ENCODE measurements at places on chromosomes 2 and 18. TPM values are rescaled to one million over a fixed set of nuclear protein-coding genes. Genes with fewer than 3 reads are reported as not detected.

DNA sequence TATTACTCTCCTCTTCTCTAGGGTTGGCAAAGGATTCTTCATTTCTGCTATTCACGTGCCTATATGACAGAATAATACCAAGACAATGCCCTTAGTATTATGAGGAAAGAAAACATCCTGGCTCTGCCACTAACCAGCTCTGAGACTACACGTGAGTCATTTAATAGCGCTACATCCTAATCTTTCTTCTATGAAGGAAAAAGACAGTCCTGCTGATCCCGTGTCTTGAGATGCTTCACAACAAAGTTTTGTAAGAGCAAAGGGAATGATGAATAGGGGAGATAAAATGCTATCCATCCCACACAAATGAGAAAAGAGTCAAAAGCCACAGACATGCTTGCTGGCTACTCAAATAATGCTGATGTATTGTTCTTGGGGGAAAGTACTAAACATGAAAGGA is 152.8 kb downstream of the PID1 start:
- DNase-seq: no peak

The SCYGR7 gene
- total RNA-seq: not detected

The HRH4 gene
- total RNA-seq: 0.12 TPM

GRCh38 chr2:193520709-193521458 is 1326.2 kb upstream of the TMEFF2 start:
- no peak for DNase-seq

- no peak for DNase-seq
Measured at GRCh38 chr2:157894694-157895435, 18.7 kb upstream of the ACVR1 start.

GRCh38 chr2:12330916-12331315 is 385.8 kb upstream of the TRIB2 start:
- DNase-seq: peak; percentile 68

The MC5R gene
- not detected for total RNA-seq

The HOXD11 gene
- total RNA-seq: 17.5 TPM

GRCh38 chr2:16394072-16394985 is 271.3 kb downstream of the CYRIA start:
- no peak for DNase-seq

DNA sequence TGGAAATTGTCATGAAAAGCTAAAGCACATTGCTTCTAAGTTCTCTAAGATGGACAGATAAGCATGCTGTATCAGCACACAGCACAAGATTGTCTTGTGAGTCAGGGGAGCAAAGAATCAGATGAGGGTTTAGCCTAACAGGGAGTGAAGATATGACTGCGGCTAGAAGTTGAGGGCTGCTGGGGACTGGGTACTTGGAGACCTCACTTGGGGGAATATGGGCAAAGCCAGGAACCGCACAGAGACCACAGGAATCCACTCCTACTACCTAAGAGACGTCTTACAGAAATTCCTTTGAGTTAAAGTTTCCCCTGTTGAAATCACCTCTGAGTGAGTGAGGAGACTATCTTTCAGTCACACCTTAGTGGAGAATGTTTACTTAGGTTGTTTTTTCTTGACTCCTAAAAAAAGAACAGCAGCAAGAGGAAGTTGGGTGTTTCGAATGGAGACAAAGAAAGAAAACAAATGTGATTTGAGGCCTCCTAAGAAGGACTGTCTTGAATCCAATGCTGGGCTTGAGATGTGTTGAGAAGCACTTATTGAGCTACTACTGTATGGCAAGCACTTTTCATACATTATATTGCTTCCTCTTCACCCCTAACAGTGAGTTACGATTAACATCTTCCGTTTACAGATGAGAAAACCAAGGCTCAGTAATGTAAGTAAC is 100.7 kb downstream of the ANKRD44 start:
- peak; percentile 57 for DNase-seq

The C2orf66 gene
- not detected for total RNA-seq

GRCh38 chr18:79494936-79495335 is 99.2 kb downstream of the NFATC1 start:
- DNase-seq: no peak

- DNase-seq: no peak
Measured at GRCh38 chr2:68653034-68653433, 9.7 kb downstream of the PROKR1 start.

DNA sequence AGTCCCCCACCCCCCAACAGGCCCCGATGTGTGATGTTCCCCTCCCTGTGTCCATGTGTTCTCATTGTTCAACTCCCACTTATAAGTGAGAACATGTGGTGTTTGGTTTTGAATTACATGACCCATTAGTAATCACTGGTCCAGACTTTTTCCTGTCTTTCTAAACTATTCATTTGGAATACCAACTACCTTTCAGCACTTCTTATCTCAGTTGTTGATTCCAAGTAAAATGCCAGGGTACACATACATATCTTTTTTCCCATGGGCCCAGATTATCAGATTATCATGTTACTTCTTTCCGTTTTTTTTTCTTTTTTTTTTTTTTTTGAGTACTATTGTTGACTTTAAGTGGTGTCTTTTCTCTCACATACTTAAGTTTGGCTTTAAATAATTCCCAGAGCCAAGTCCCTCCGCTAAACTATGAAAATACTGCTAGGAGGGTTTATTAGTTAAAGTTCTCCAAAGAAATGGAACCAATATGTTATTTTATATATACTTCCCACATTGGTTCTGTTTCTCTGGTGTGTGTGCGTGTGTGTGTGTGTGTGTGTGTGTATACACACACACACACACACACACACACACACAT is 389.3 kb downstream of the IRS1 start:
- DNase-seq: no peak

The CCDC150 gene
- 5.7 TPM for total RNA-seq

DNA sequence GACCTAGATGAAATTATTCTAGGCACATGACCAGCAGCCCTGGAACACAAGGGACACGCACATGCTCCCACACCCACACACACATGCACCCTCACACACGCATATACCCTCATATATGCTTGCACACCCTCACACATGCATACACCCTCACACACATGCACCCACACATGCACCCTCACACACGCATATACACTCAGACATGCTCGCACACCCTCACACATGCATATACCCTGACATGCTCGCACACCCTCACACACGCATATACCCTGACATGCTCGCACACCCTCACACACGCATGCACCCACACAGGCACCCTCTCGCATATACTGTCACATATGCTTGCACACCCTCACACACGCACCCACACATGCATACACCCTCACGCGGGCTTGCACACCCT is 61.8 kb downstream of the PARD6G start:
- no peak for DNase-seq

GRCh38 chr18:70290482-70291294 is 1.8 kb downstream of the SOCS6 start:
- DNase-seq: no peak

The BCL11A gene
- 4.4 TPM for total RNA-seq

DNA sequence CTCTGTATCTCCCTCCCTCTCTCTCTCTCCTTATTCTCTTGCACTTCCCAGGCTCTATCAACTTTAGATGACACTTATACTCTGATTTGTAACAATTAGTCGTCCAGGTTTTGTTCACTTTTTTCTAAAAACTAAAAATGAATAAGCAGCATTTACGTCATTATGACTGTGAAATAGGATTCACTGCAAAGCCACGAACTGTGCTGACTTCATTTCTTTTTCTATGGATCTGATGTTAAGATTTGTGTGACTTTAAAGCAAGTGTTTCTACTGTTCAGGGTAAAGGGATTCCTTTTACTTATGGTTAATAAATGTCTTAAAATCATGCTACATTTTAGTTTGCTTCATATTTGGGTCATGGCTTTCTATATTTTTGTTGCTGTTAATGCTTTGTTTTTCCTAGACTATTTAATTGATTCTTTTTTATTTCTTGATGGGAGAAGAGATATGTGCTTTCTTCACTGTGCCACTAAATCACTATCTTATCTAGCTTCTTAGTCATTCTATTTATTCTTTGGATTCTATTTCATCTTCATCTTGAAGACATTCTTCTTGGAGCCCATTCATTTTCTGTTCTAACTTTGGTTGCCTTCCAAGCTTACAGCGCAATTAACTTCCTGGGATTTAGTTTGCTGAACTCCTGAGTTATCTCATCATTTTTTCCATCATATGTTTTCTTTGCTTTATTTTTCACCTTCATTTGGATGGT is 480.4 kb upstream of the TRIB2 start:
- no peak for DNase-seq

DNA sequence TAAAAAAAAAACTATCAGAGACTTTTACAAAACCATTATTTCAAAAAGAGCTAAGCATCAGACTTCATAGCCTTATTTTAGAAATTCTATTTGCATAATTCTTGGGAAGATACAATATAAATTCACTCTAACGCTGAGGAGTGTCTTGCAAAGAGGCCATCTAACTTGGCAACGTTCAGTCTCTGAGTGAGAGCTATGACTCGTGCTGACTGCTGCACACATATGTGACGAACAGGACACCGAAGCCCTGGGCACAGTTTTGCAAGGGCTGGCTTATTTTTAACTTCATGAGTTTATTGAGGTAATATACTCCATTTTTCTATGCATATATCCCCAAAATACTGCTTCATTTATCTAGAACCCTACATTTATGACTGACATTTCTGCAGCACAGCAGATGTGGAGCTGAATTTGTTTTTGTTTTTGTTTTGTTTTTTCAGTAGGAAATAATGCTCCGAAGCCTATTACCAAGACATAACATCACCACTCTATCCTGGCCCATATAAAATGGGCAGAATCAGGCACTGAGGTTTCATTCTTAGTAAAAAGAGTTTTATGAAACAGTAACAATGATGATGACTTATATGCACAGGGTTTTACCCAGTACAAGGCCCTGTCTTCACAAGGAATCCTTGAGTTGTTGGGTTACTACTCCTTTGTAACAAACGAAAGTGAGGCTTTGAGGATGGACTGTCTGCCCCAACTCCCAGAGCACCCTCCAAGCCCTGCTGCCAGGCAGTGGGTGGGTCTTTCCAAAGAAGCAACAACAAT is 68.3 kb downstream of the CRACDL start:
- no peak for DNase-seq

The GREB1L gene
- total RNA-seq: 6.2 TPM

The FER1L5 gene
- 0.07 TPM for total RNA-seq

DNA sequence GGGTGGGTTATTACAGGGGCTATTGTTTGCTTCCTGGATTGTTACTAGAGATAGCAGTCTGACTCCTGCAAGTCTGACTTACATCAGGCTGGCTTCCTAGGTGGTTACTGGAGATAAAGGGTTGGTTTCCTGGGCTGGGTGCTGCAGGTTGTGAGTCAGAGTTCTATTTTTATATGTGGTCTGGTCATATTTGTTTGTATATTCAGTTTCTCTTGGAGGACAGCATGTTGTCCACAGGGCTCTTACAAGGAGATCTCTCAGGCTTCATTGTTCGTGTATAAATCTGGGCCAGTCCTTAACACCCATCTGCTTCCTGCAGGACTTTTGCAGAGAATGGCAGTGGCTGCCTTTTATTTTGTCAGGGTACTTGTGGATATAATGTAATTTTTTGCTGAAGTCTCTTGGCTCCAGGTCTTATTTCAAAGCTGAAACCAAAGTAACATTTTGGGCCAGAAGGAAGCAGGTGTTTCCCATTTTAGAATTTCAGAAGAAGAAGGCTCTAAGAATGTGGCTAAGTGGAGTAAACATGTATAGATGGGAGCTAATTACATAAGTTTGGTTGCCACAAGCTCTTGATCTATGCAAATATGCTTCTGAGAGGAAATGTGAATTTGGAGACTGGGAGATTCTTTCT is 65.9 kb upstream of the SLC16A14 start:
- DNase-seq: no peak

The PIEZO2 gene
- total RNA-seq: 7.5 TPM

The SNED1 gene
- total RNA-seq: 0.22 TPM

- DNase-seq: no peak
Measured at GRCh38 chr2:240121190-240121589, 14.9 kb downstream of the COPS9 start.

DNA sequence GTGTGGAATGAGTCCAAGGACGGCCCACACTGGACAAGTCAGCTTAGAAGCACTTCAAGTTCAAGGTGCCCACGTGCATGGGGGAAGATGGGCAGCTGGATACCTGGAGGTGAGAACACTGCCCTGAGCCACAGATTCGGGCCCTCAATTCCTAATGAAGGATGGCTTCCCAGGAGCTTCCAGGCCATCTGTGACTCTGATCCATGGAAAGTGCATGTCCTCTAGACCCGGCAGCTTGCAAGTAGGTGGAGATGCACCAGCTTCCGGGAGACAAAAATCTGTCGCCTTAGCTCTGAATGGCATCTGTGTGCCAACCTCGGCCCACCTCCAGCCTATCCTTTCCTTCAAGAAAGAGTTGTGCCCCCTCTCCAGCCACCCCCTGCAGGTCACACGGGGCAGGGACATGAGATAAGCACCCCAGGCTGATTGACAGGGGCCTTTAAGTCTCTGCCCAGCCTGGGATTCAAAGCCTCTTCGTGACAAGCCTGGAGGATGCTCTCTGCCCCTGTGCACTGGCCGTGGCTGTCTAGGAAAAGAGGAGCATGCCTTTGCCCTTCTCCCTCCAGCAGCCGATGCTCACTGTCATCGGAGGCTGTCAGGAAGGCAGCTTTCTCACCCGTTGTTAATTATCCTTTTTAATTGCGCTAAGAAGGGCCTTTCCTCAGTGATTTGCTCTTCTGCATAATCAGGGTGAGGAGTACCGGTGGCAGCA is 65.5 kb downstream of the BIN1 start:
- no peak for DNase-seq

- peak; percentile 43 for DNase-seq
Measured at GRCh38 chr2:9897331-9897737, 54.1 kb downstream of the TAF1B start.

The UCN gene
- total RNA-seq: not detected

Data from epithelial cell of proximal tubule (primary cell).